Omental fat pad (tissue), 4 donors: ENCODE measurements at places on chromosomes 4 and X.

DNA sequence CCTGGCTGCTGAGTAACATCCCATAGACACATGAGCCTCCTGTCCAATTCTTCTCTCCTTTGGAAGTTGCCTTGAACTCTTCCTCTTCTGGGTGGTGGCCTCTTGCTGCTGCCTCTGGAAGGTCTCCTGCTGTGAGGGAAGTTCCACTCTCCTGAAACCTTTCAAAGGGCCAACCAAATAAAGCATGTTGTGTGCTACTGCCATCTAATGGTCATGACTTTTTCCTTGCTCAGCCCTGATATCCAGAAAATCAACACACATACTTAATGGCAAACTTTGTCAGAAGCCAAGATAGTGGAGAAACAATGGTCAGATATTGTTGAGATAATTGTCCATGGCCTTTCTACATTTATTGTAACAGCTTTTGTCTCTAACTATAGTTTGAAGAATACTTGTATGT lies 19.1 kb upstream of the ZXDA start:
- DNase-seq, result no peak

DNA sequence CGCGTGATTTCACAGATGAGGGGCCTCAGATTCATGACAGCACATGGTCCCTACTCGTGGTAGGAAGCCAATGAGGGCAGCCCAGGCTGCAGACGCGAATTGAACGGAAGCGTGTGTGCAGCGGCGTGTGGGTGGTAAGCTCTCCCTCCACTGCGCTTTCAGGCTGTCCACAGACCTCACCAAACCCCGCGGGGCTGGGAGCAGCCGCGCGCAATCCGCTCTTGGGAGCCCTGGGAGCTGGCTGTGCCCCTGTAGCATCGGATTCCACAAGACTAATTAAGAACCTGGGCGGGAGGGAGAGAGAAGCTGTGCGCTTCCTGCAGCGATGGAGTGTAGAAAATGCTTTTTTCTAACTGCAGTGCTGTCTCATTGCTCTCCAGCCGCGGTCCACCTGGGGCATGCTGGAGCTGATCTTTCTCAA lies 134.9 kb downstream of the STOX2 start:
- no peak for DNase-seq

GRCh38 chrX:18354369-18355223 lies at the start of gene SCML2:
Gene SCML2, minus strand, starts transcription at chrX:18354688. Its CDS starts 20,617 bp downstream, at chrX:18334071.
- DNase-seq, result no peak

DNA sequence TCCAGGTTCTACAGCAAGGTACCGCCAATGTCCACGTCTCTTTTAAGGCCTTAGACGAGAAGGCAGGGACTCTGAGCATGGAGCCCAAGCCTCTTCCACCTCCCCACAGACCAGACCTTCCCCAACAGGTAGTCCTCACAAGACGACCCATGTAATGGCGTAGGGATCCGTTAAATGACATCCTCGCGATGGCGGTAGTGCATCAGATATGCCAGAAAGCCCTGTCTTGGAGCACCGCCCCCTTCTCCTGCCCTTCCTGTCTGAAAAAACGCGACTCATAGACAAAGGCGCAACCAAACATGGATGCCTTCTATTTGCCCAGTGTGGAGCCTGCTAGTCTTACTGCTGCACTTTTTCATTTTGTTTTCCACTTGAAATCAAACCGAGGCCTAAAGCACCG lies 185.4 kb downstream of the OR13H1 start:
- DNase-seq, result peak; percentile 63

DNA sequence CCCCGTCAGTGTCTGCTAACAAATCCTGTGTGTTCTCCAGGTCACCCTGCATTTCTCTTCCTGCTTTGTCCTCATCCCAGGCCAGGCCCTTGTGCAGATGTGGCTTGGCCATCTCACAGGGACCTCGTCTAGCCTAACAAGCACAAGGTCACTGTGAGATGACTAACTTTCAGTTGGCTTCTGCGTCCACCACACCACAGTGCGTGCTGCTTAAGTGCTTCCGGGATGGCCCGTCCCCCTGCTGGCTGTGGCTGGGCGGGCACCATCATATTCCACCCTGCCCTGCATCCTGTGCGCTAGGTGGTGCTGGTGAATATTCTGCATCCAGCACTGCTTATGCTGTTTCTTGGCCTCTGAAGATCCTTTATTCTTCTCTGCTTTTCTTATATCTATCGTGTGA lies 33.8 kb downstream of the RBBP7 start:
- no peak for DNase-seq

DNA sequence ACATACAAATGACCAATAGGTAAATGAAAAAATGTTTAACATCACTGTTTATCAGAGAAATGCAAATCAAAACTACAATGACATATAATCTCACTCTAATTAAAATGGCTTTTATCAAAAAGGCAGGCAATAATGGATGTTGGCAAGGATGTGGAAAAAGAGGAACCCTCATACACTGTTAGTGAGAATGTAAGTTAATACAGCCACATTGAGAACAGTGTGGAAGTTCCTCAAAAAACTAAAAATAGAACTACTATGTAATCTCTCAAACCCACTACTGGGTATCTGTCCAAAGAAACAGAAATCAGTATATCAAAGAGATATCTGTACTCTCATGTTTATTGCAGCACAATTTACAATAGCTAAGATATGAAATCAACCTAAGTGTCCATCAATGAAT lies 165.9 kb upstream of the HHIP start:
- DNase-seq, result no peak
